ENCODE measurements at places on chromosomes 12 and 14.

- no peak for DNase-seq
These were observed 196.5 kb downstream of the NOVA1 start for GRCh38 chr14:26401179-26401968.

DNA sequence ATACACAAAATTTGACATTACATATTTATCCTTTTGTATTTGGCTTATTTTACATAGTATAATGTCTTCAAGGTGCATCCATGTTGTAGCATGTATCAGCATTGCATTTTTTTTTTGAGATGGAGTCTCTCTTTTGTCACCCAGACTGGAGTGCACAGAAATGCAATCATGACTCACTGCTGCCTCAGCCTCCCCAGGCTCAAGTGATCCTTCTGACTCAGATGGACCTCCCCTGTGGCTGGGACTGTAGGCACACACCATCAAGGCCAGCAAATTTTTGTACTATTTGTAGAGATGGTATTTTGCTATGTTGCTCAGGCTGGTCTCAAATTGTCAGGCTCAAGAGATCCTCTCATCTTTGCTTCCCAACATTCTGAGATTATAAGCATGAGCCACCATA, 214.4 kb upstream of the ALG10B start:
- no peak for DNase-seq

GRCh38 chr12:114404926-114405518, 922 bp downstream of the TBX5 start:
- no peak for DNase-seq

DNA sequence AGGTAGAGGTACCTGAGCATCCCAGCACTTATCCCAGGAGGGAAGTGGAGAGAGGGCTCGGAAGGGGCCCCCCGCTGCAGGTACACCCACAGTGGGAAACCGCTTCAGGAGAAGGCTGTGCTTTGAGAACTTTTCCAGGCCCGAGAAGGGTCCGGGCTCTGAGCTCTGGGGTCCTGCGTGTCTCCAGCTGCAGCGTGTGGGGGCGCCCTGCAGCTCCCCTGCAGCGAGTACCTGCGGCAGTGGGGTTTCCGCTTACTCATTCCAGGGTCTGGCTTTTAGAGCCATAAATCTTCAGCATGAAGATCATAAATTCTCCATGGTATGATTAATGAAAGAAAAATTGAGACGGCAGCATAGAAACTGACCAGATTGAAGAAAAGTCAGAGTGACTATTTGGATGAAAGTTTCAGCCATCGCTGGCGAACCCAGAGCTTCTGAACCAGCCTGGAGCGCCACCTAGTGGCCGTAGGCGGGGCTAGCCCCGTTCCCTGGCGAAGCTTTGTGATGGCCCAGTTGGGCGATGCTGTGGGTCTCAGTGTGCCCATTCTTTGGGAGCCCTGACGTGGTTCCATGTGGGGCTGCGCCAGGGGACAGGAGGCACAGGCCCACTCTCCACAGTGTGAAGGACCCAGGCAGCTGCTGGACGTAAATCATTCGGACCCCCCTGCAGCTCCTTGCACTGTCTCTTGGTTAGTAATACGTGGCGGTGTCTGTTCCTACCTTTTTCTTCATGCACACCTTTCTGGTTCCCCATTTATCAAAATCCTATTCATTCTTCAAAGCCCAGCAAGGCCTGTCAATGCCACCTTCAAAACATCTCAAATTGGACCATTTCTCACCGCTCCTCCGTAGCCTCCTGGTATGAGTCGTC, 198.2 kb downstream of the TSPAN9 start:
- peak; percentile 81 for DNase-seq

DNA sequence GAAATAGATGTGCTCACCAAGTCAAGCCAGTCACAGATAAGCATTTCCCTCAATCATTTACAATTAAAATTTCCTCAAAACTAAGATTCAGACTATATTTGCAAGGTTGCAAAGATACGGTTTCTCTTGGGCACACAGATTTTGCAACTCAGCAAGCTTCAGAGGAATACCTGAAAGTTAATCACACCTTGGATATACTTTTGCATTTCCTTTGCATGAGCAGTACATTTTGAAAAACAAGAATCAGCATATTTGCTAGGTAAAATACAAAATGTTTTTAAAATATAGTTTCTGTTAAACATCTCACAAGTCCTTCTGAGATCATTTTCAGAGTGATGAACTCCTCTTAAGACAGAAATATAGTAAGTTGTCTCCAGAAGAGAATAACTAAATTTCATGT, 336.9 kb downstream of the DUSP6 start:
- no peak for DNase-seq

DNA sequence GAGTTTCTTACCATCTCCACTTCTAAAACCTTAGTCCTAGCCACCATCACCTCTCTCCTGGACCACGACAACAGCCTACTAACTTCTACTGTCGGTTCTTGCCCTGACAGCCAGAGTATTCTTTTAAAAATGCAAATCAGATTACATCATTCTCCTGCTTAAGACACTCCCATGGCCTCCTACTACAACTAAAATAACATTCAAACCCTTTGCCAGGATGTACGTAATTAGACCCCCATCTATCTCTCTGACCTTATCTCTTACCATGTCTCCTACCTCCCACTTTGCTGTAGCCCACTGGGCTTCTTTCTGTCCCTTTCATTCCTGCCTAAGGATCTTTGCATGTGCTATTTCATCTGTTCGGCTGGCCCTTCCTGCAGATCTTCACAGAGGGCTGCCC, 27.6 kb downstream of the TRIM9 start:
- peak; percentile 4 for DNase-seq
